CD4-positive, alpha-beta T cell treated with Interferon alpha-2 for 1 hour (primary cell): ENCODE measurements at places on chromosomes 16 and 17.

DNA sequence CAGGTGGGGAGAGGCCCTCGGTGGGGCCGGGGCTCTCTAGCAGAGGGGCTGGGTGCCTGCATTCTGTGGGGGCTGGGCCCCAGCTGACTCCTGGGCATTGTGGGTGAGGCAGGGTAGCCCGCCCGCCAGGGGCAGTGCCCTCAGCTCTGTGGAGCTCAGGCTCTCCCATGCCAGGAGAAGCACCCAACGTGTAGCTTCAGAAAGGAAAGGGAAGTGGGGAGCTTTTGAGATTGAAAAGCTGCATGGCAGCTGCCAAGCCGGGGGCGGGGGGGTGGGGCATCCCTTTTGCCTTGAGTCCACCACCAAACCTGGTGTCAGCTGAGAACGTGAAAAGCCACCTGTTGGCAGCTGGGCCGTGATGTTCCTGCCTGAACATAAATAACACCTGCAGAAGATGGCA is 192.1 kb upstream of the CIBAR2 start:
- DNase-seq, result no peak

- DNase-seq, result no peak
These were observed 14.4 kb downstream of the SYCE1L start for GRCh38 chr16:77213542-77214106.

- DNase-seq, result no peak
These were observed 8.4 kb upstream of the CA4 start for GRCh38 chr17:60141111-60142018.

DNA sequence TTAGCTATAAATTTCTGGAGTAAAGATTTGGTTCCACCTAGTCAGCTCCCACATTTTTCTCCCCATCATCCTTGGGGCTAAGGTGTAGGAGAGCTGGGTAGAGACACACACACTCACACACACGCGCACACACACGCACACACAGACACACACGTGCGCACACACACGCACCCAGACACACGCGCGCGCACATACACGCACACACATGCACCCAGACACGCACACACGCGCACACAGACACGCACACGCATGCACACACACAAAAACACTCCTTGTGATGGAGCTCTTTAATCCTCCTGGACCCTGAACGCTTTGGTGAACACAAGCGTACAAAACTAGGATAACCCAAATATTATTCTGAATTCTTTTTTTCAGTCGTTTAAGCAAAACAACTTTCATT is 253.6 kb downstream of the C16orf95 start:
- no peak for DNase-seq

GRCh38 chr16:86016201-86016965 is 117.4 kb downstream of the IRF8 start:
- peak; percentile 49 for DNase-seq
